GM23338 (cell line): ENCODE measurements at places on chromosomes 2 and 18.

DNA sequence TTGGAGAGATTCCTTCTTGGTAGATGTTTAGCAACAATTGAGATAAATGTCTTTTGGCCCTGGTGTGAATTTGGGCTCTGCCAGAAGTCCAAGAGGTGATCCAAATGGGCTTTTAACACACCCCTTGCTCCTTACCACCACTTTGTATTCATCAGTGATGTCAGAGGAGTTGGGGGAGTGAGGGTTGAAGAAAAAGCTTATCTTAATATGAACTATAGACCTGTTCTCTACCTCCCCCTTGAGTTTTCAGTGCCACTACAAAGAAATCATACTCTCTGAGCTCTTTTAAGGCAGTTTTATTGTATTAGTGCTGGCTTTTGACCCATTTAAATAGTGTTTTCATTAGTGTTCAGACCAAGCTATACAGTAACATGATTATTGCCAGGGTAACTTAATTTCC is 229.1 kb downstream of the PHLPP1 start:
- peak; percentile 8 for DNase-seq

DNA sequence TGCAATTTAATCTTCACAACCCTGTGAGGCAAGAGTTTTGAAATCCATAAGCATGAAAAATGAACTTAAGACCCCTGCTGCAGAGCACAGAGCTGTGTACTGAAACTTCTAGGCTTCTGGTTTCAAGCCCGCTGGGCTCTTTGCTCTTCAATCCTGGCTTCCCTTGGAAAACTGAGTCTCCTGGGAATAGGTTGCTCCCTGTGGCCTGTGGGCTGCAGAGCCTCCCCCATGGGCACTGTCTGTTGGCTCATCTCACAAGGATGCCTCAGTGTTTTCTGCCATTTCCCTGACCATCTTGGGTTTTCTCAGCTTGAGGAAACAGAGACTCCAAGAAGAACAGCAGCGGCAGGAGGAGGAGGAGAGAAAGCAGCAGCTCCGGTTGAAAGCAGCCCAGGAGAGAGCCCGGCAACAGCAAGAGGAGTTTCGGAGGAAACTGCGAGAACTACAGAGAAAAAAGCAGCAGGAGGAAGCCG is 44.5 kb downstream of the SUMO1 start:
- peak; percentile 44 for DNase-seq

GRCh38 chr2:79903222-79904000 is 390.6 kb downstream of the CTNNA2 start:
- DNase-seq = no peak

GRCh38 chr18:79611040-79611681 is 68.4 kb upstream of the CTDP1 start:
- peak; percentile 37 for DNase-seq

DNA sequence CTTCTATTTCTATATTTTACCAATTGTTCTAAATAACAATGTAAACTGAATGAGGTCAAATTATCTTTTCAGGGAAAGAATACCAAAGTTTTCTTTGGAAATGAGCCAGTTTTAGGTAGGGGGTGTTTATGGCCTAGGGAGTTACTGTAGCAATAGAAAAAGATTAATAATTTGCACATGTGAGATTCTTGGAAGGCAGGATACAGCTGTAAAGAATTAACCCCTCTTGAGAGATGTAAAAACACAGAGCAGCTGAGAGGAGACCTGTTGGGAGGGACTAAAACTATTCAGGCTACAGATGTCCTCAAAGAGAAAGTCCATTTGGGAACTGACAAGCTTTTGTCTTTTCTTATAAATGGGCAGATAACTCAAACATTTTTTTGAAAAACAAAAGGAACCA is 182.2 kb downstream of the FIGN start:
- DNase-seq = no peak

GRCh38 chr2:158656492-158657229 is 138.5 kb upstream of the DAPL1 start:
- no peak for DNase-seq

DNA sequence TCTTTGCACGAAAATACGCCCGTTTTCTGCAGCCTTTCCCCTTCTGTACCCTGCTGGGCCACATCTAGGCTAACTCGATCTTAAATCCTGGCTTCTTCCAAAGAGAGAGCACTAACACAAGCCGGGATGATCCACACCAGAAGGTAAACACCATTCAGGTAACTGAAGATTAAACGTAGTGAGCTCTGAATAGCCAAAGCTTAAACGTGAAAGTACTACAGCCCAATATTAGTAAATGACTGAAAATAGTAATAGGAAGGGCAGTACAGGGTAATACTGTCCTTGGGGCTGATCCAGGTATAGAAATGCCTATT is 422 bp upstream of the MRPL53 start:
- no peak for DNase-seq

GRCh38 chr2:113328043-113328442 is 49.3 kb upstream of the PAX8 start:
- no peak for DNase-seq

GRCh38 chr18:25349131-25349925 is 2.6 kb downstream of the ZNF521 start:
- DNase-seq = peak; percentile 67

GRCh38 chr2:160910681-160911080 is 249.5 kb upstream of the TANK start:
- DNase-seq = no peak

DNA sequence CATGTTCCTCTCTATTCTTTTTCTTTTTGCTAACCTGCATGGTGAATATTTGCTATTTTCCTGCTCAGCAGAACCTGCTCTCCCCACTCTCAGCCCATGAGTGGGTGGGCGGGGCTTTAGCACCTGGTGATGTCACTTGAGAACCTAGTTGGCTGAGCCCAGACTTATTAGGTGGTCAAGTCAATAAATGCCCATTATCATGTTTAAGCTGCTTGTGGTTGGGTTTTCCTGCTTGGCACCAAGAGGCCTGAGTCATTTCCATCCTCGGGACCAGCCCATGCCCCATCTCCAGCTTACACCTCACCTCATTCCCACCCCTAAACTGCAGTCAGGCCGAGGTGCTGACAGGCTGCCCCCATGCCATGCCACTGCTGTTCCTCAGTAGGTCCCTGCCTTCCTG is 226.6 kb downstream of the ANKRD30B start:
- no peak for DNase-seq

GRCh38 chr2:28447943-28448792 is 47.7 kb upstream of the PLB1 start:
- DNase-seq = no peak

DNA sequence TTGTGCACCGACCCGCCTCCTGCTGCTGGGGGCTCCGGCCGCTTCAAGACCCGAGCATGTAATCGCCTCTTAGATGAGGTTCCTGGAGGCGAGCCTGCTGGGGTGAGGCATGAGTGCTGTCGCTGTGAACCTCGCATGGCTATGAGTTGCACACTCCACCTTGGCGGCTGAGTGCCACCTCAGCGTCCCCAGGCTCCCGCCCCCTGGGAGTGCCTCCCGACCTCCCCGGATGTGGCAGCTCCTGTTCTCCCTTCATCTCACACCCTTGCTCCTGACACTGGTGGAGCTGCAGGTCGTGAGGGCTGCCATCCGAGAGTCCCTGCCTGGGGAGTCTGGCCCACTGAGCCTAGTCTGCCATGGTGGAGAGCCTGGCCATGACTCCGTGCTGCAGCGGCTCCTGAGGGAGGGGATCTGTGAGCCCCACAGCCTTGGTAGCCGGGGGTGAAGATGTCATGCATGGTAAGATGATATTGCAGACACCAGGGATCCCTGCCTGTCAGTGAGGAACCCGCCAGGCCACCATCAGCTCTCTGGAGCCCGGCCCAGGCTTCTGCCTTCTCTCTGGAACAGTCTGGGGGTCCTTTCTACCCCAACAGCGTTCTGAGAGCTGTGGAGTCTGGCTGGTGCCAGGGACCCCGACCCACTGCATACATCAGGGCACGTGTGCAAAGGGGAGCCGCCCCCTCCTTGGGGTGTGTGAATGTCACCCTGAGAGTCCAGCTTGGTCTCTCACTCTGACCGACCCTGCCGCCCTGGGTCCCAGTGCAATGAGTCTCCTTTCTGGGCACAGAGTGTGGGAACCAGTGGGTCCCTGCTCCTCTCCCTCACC is 61.6 kb upstream of the HS6ST1 start:
- no peak for DNase-seq

GRCh38 chr2:148501545-148501944 is 143.0 kb upstream of the EPC2 start:
- DNase-seq = no peak

- DNase-seq = no peak
Observed at GRCh38 chr2:76556018-76556417, 845.3 kb upstream of the GCFC2 start.

GRCh38 chr2:70467831-70468779 is 85.5 kb downstream of the TGFA start:
- no peak for DNase-seq

DNA sequence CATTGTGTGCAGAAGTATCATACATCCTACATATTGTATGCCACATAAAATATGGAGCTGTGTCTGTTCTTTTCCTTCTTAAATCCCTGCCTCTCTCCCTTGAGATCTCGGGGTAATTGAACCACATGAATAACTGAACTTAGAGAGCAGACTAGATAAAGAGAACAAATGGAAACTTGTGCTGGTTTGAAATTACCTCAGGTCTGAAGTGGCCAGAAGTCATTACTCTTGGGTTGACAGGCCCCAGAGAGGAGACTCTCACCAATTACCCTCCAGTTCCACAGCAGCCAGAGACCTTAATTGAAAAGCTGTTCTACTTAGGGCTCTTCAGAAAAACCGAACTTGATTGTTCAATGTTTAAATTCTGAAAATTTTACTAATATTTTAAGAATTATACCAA is 5.0 kb upstream of the ADAM17 start:
- no peak for DNase-seq

- no peak for DNase-seq
Observed at GRCh38 chr2:7400628-7401027, 483.4 kb downstream of the RNF144A start.

- DNase-seq = peak; percentile 40
Observed at GRCh38 chr18:47953471-47953931, 23.0 kb upstream of the SMAD2 start.

GRCh38 chr2:226802573-226802972 is 3.0 kb upstream of the IRS1 start:
- peak; percentile 79 for DNase-seq

DNA sequence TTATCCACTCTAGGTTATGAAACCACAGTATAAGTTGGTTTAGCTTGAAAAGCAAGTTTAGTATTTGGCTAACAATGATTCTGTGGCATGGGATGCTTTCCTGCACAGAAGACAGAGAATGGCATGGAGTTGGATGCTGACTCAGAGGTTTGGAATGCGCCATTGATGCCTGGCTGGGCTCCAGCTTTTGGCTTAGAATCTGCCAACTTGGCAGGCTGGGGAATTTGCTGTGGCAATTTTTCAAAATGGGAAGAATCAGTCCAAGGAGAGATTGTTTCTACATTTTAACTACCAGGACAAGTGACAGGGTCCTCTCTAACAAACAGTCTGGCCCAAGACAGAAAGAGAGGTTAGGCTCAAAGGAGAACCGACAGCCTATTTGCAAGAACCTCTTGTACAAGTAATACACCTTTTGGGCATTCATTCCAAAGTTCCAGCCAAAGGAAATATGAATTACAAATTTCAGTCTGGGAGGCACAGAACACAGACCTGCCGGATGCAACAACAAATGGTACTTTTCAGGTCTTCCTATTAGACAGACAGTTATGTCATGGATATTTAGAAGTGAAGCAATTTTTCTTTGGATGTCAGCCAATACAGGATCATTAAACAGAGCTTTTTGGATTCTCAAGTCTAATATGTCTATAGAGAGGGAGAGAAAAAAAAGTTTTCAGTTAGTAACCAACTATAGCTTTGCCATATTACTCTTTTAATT is 1027.7 kb downstream of the TMEM182 start:
- DNase-seq = peak; percentile 76

DNA sequence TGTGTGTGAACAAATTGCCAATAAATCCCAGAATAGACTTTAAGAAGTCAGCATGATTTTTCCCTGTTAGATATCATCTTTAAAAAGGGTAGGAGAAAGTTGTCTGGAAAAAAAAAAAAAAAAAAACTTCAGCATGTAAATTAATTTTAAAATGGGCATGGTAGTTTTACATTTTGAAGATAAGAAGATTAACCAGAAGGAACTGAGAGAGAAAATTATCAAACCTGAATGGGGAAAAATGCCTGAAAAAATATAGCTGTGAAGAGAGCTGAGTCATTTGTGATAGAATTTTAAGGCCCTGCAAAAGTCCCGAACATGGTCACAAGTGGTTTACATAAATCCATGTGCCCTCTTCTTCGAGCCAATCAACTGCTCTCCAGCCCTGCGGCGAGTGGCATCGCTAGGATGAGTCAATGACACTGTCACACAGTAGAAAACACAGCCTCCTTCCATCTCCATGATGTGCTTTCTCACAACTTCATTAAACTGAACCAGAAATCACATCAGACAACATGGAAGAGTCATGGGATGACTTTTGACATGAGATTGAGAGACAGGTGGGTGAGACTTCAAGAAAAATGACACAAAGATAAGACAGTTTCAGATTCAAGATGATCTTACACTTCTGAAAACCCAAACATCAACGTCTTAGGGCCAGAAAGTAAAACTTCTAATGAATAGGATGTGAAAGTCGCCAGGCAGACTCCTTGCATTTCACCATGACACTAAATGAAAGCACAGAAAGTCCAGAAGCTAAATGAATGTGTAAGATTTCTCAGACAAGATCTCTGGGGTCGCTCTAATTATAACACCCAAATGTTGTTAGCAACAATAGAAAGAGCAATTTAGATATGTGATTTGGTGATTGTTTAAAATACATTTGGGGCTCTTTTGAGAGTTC is 273.0 kb upstream of the ID2 start:
- DNase-seq = no peak

DNA sequence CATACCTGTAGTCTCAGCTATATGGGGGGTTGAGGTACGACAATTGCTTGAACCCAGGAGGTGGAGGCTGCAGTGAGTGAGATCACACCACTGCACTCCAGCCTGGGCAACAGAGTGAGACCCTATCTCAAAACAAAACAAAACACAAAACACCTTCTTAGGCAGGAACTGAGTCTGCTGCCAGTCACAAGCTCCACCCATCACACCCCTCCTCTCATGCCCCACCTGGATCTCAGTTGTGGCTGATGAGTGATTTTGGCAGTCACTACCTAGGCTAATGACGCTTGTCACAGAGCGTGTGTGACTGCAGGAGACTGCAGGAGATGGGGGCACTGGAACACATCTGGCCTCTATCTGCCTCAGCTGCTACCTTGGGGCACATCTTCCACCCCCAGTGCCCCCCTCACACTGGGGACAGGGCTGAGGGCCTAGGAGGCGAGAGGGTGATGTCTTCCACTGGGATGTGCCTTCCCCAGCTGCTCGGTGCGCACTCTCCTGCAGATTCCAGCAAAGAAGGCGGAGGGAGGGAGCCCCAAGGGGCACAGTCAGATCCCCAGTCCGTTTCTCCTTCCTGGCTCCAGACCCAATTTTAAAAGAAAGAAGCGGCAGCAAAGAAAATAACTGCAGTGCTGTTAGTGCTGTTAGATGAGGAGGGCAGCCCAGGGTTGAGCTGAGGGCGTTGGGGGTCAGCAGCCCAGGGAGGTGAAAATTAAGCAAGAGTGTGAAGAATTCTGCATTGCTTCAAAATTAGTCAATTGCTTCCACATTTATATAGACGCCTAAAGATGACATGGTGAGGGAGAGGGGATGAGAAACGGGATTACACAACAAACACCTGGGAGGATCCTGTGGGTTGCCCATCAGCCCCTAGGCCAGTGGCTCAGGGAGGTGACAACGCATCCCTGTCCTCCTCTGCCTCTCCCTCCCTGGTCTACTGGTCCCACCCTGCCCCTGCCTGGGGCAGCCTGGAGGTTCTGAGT is 143.6 kb upstream of the HAAO start:
- no peak for DNase-seq
